ENCODE measurements at places on chromosomes 16 and 17. TPM values are rescaled to one million over a fixed set of nuclear protein-coding genes. Genes with fewer than 3 reads are reported as not detected.

BCL6B gene
- total RNA-seq: 3.8 TPM

TBC1D28 gene
- total RNA-seq: not detected

TLCD2 gene
- total RNA-seq: 0.15 TPM

HSD17B1 gene
- total RNA-seq: 2.6 TPM

DNA sequence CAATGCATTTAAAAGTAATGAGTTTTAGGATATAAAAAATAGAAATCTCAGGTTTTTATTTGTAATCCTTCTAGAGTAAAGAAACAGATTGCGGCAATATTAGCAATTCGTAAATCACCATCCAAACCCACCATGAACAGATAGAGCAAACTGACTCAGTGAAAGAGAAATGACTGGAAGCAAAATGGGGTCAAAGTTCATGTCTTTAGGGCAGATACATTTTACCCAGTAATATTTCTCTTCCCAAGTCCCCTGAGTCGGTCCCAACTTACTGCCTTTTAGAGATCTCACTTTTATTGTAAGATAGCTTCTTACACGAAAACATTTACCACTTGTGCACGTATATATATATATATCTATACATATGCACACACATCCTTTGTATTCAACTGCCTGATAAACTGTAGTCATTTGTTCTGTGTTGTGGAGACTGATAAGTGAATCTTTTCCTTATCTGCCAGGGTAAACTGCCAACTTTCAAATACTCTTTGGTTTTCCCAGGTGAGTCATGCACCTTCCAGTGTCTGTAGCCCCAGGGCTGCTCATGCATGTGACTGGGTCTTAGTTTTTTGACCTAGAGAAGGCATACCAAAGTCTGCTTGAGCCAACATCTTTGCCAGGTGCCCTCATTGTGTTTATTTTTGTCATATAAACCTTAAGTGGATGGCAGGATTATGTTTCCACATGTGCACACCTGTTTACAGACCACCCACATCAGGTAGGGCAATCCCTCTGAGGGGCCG lies 7.8 kb upstream of the IRF8 start:
- H3K4me1 ChIP-seq: peaks cover 9% of the 10 kb centered on the region
- H3K36me3 ChIP-seq: no peaks in the 10 kb centered on the region
- H3K4me3 ChIP-seq: no peak overlapping the region
- DNase-seq: no peak

GRCh38 chr16:49335828-49336227 lies 37.8 kb upstream of the C16orf78 start:
- no peaks in the 10 kb centered on the region for H3K36me3 ChIP-seq
- no peak overlapping the region for H3K4me3 ChIP-seq
- no peaks in the 10 kb centered on the region for H3K4me1 ChIP-seq
- no peaks in the 10 kb centered on the region for H3K27me3 ChIP-seq
- no peak overlapping the region for H3K27ac ChIP-seq
- DNase-seq: no peak

GRCh38 chr16:51359141-51359955 lies 208.3 kb upstream of the SALL1 start:
- H3K36me3 ChIP-seq: no peaks in the 10 kb centered on the region
- no peaks in the 10 kb centered on the region for H3K27me3 ChIP-seq
- H3K27ac ChIP-seq: peak overlapping the region; percentile 98
- H3K4me1 ChIP-seq: peaks cover 67% of the 10 kb centered on the region

GRCh38 chr17:34171245-34171818 lies 83.8 kb upstream of the CCL2 start:
- H3K4me3 ChIP-seq: no peak overlapping the region
- no peak overlapping the region for H3K27ac ChIP-seq
- H3K4me1 ChIP-seq: no peaks in the 10 kb centered on the region
- no peaks in the 10 kb centered on the region for H3K36me3 ChIP-seq
- DNase-seq: peak; percentile 57
- H3K27me3 ChIP-seq: no peaks in the 10 kb centered on the region

- DNase-seq: peak; percentile 85
- H3K36me3 ChIP-seq: no peaks in the 10 kb centered on the region
- H3K4me3 ChIP-seq: peak overlapping the region; percentile 65
These were observed 1.1 kb upstream of the PKMYT1 start for GRCh38 chr16:2981177-2981898.

- peaks cover 16% of the 10 kb centered on the region for H3K27me3 ChIP-seq
- H3K4me1 ChIP-seq: peaks cover 27% of the 10 kb centered on the region
- H3K27ac ChIP-seq: no peak overlapping the region
- H3K4me3 ChIP-seq: no peak overlapping the region
- DNase-seq: peak; percentile 85
These were observed 4.2 kb downstream of the LYRM9 start for GRCh38 chr17:27888945-27889344.

DNA sequence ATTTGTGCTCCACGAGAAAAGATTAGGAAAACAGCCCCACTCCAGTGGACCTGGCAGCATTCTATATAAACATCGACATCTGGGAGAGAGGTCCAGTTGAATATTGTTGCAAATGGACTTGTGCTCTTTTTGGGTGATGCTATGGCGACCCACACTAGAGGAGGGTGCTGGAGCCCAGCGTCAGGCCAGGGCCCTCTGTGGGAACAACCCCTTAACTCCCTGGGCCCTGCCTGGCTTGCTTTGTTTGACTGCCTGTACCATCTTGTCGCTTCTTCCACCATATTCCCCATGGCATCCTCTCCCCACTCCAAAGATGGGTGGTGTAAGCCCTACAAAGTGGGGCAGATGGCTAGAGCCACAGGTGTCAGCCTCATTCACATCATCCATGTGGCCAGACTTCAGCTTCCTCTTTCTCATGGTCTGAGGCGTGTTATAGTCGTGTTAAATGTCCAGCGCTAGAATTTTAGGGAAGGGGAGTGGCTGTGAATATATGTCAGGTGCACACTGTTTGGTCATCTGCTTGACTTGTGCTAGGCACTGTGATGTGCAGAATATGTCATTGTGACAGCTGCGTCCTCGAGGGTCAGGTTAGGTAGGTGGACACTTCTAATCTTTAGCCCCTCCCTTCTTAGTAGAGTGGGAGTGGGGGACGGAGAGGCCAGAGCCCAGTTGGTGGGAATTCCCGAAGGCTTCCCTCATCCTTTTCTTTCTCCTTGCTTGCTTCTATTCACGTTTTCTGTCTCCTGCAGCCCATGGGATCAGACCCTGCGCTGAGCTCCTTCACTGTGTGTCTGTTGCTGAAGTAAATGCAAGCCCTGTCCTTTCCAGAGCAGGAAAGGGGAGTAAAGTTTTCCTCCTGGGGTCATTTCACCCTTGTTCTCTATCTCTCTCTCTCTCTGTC lies 49.8 kb downstream of the MPRIP start:
- peak; percentile 55 for DNase-seq
- no peaks in the 10 kb centered on the region for H3K27me3 ChIP-seq
- H3K4me3 ChIP-seq: peak overlapping the region; percentile 5
- H3K36me3 ChIP-seq: no peaks in the 10 kb centered on the region
- H3K4me1 ChIP-seq: peaks cover 43% of the 10 kb centered on the region

- H3K4me1 ChIP-seq: peaks cover 3% of the 10 kb centered on the region
- DNase-seq: no peak
- H3K27ac ChIP-seq: peak overlapping the region; percentile 31
These were observed 5.2 kb upstream of the TMEM235 start for GRCh38 chr17:78226055-78226758.

GRCh38 chr17:41766135-41766534 lies 20.4 kb downstream of the JUP start:
- H3K4me3 ChIP-seq: no peak overlapping the region
- peaks cover 7% of the 10 kb centered on the region for H3K36me3 ChIP-seq
- H3K4me1 ChIP-seq: no peaks in the 10 kb centered on the region

DNA sequence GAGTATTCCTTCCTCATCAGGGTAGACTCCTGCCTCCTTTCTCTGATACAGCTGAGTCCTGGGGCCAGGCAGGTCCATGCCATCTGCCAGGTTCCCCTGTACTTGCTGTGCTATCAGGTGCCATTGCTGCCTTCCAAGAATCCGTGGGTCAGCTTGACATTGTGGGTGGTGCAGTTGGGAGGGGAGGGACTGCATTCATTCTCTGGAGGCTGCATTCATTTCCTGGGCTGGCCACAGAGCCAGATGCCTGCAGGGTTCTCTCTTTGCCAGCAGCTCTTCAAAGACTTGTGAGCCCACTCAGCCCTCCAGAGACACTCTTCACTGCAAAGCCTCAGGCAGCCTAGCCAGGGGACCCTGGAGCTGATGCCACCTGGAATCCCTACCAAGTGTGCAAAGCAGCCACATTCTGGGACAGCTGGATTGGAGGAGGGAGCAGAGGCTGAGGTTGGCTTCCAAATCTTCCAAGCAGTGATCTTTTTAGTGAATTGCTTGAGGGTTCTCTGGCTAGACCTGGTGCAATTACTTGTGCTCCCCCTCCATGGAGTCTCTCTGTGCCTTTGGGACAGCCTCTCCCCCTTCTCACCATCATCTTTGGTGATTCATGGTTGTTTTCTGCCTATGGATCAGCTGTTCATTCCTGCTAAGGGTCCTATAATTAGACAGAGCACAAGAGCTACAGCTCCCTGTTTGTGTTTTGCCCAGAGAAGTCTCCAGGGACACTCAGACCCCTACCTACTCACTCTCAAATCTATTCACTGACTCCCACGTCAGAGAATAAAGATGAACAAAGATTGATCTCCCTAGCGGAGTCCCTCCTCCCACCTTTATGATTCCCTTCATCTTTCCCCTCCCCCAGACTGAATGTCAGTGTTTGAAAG lies 20.9 kb downstream of the ANKFN1 start:
- no peak overlapping the region for H3K4me3 ChIP-seq
- no peaks in the 10 kb centered on the region for H3K27me3 ChIP-seq
- peaks cover 37% of the 10 kb centered on the region for H3K4me1 ChIP-seq

DNA sequence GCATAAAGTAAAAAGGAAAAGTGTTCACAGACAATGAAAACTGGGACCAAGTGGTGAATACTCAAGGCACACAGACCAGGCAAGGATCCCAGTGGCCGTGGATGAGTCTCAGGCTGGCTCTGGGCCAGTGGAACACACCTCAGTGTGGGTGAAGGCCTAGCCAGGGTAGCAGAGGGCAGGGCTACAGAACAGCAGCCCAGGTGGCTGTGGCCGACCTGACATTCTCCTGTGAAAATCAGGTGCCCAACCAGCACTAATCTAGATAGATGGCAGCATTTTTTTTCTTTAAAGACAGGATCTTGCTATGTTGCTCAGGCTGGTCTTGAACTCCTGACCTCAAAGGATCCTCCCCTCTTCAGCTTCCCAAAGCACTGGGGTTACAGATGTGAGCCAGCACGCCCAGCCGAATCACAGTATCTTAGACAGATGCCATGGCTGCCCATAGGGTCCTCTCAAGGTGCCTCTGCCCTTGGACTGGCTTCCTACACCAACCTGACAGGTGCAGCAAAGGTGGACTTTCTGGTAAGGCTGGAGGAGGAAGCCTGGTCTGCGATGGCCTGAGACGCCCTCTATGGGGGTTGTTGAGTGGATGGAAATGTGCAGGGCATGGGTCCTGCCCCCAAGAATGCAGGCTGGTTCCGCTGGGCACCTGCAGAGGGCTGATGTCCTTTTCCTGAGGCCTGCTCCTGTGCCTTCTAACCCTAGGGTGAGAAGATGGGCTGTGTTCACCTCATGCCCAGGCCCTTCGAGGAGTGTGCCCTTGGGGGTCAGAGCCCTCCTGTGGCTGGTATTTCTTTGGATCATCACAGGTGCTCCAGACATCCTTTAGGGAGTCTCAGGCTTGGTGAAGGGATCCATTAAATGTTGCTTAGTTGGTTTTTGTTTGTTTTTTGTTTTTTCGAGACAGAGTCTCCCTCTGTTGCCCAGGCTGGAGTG lies 3.8 kb upstream of the P4HB start:
- H3K27ac ChIP-seq: no peak overlapping the region
- no peak for DNase-seq
- no peak overlapping the region for H3K4me3 ChIP-seq

GRCh38 chr17:75047398-75048098 lies 523 bp downstream of the KCTD2 start:
- H3K4me3 ChIP-seq: peak overlapping the region; percentile 99
- peaks cover 15% of the 10 kb centered on the region for H3K4me1 ChIP-seq
- peaks cover 13% of the 10 kb centered on the region for H3K36me3 ChIP-seq
- H3K27me3 ChIP-seq: no peaks in the 10 kb centered on the region

DNA sequence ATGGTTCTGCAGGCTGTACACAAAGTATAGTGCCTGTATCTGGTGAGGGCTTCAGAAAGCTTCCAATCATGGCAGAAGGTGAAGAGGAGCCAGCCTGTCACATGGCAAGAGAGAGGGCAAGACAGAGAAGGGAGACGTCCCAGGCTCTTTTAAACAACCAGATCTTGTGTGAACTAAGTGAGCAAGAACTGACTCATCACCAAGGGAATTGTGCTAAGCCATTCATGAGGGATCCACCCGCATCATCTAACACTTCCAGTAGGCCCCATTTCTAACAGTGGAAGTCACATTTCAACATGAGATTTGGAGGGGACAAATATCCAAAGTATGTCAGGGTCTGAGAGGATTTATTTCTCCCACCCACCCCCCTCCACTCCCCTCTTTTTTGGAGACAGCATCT lies 56.2 kb upstream of the ELAC2 start:
- no peak overlapping the region for H3K4me3 ChIP-seq
- H3K4me1 ChIP-seq: no peaks in the 10 kb centered on the region
- H3K36me3 ChIP-seq: no peaks in the 10 kb centered on the region
- H3K27me3 ChIP-seq: no peaks in the 10 kb centered on the region
